ENCODE measurements at places on chromosomes 7 and 10.

DNA sequence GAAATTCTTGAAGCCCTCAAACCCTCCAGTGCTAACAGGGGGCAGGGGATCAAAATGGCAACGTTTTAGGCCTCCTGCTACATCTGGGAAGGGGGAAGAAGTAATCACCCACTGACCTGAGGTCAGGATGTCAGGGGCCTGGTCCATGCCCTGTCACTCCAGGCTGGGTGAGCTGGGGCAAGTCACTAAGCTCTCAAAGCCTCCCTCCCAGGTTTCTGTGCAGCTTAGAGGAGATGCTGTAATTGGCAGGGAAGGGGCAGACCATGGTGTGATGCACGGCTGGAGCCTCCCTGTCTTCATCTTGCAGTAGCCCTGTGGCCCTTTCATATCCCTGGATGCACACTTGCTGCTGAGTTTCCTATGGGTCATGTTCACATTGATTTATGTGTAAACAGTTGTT lies 27.2 kb downstream of the LEP start:
- no peak for DNase-seq

- no peak for DNase-seq
Observed at GRCh38 chr10:12406764-12407400, 57.5 kb downstream of the CAMK1D start.

DNA sequence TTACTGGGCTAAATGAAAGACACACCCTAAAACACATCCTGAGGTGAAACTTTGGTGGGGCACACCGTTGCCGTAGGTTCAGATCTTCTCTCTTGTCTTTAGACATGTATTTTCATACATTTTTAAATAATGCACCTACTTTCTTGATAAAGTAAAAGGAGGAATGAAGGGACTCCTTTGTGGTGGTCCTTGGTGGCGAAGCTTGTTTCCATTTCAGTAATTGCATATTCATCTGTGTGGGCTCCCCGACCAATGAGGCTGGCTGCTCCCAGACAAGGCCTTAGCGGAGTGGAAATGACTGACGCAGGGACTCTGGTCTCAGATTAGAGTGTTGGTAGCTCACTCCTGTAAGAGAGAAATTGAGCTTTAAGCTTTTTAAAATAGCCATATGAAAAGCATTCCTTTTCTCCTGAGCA lies 815 bp downstream of the CCSER2 start:
- DNase-seq, result no peak

- DNase-seq, result no peak
Observed at GRCh38 chr7:28533267-28533666, 120.9 kb downstream of the CREB5 start.

GRCh38 chr7:23895666-23896096 lies 185.7 kb downstream of the STK31 start:
- no peak for DNase-seq

DNA sequence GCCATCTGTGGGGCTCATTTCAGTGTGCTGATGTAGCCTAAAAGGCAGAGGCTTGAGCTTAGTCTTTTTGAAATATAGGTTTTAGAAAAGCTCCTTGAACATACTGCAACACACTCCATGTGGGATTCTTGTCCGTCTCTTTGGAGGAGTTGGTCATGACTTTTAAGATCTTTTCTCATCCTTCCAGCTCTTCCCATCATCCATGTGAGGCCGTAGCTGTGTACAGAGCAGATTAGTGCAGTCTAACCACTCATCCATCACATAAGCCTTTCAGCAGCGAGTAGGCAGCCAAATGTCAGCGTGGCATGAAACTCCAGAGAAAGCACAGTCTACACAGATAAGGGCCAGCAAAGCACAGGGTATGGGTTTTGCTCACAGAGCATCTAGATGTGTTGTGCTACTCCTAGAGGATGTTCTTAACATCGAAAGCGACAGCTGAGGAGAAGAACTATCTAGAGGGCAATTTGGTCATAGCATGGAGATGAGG lies 28.1 kb upstream of the NPVF start:
- DNase-seq, result no peak

GRCh38 chr7:28957064-28957750 lies 923 bp downstream of the TRIL start:
- DNase-seq, result no peak

- no peak for DNase-seq
Observed at GRCh38 chr7:152556013-152556755, 119.8 kb downstream of the XRCC2 start.
